Endodermal cell (in vitro differentiated cells): ENCODE measurements at places on chromosomes 12 and 14. TPM values are rescaled to one million over a fixed set of nuclear protein-coding genes. Genes with fewer than 3 reads are reported as not detected.
A peak's percentile ranks its signal among the peaks of the same experiment; 100 is the strongest.

GRCh38 chr14:85529803-85530574 is at the start of gene FLRT2:
Gene FLRT2 (plus strand): TSS chr14:85530144. CDS start chr14:85621515, 91,371 bp downstream.
- DNase-seq: peak; percentile 84

- no peak for DNase-seq
Measured at GRCh38 chr14:79352076-79352630, 859.2 kb downstream of the DIO2 start.

- no peak for DNase-seq
Measured at GRCh38 chr14:79363291-79363690, 848.0 kb downstream of the DIO2 start.

- no peak for DNase-seq
Measured at GRCh38 chr12:122293081-122293480, 26.8 kb upstream of the VPS33A start.

GRCh38 chr14:23294734-23295561 is 7.7 kb downstream of the PPP1R3E start:
- peak; percentile 82 for DNase-seq

- DNase-seq: no peak
Measured at GRCh38 chr12:11762723-11763326, 113.4 kb downstream of the ETV6 start.

GRCh38 chr12:48219631-48220030 is 16.5 kb upstream of the OR10AD1 start:
- DNase-seq: no peak

DNA sequence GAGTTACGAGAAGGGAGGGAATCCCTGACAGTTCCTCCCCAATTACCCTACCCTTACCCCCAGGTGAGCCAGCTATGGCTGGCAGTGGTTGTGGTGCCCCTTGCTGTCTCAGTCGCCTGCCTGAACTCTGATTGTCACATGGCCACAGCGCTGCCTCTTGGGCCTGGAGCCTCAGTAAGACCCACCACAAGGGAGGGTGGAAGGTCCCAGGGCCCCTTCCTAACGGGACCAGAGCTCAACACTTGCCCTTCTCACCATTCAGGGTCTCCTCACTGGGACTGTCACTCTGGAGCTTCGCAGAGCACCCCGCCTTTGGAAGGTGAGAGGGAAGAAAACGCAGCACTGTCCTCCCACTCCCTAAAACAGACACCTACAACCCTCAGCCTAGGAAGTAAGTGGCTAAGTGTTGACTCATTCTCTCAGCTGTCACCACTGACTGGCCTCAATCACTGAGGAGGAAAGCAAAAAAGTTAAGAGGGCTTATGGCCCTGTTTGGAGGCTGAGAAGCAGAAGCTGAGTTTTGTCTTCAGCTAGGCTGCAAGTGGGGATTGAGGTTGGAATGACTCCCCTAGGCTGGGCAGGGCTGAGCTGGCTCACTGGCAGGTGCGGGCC is 1.0 kb downstream of the TMEM253 start:
- DNase-seq: peak; percentile 47

- DNase-seq: peak; percentile 69
Measured at GRCh38 chr12:32270818-32271710, 128.3 kb upstream of the FGD4 start.

DNA sequence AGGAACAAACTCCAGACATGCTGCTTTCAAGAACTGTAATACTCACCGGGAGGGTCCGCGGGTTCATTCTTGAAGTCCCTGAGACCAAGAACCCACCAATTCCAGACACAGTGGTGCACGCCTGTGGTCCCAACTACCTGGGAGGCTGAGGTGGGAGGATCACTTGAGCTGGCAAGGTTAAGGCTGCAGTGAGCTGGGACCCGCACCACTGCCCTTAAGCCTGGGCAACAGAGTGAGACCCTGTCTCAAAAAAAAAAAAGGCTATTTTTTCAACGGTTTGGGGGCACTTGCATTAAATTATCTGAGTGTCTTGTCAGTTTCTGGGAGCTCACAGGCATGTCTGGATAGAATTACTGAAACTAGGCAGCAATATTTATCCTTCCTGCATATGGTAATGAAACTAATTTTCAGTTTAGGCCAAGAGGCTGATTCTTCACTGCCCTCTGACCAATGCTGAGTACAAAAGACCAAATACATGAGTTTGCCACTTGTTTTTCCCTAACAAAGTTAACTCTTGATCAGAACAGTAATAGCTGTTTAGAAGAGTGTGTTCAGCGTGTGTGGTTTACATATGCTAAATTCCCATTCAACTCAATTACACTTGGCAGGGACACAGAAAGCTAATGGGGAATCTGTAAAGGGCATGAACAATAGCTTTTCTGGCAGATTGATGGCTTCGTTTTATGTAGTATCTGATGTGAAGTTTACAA is 65.8 kb upstream of the RASSF3 start:
- DNase-seq: no peak

- no peak for DNase-seq
Measured at GRCh38 chr12:75529826-75530225, 18.4 kb upstream of the KRR1 start.

MGST1 gene
- total RNA-seq: 357 and 377 TPM in 2 replicates

ATF7 gene
- 36.6 to 40.2 TPM (median 40.1 TPM) in 3 replicates for total RNA-seq

TDRD9 gene
- not detected in 2 replicates for total RNA-seq

RHOJ gene
- total RNA-seq: 0.25 TPM in 1 of 3 replicates, not detected in the others

TTC6 gene
- 8.1 to 9.4 TPM (median 8.6 TPM) in 3 replicates for total RNA-seq

CLEC4A gene
- total RNA-seq: 0.48 to 1.8 TPM in 2 of 3 replicates, not detected in the other
